ENCODE measurements at places on chromosomes 13 and 19. TPM values are rescaled to one million over a fixed set of nuclear protein-coding genes. Genes with fewer than 3 reads are reported as not detected.

DOCK9 gene
- total RNA-seq = 118 TPM

KASH5 gene
- 0.27 TPM for total RNA-seq

ZNF793 gene
- 29.5 TPM for total RNA-seq

SLC25A41 gene
- not detected for total RNA-seq

LRG1 gene
- total RNA-seq = 0.99 TPM

NCR1 gene
- not detected for total RNA-seq

PRR19 gene
- total RNA-seq = not detected

LCP1 gene
- total RNA-seq = 13.7 TPM

ZNF563 gene
- total RNA-seq = 10.9 TPM

LILRB4 gene
- 0.71 TPM for total RNA-seq

C19orf81 gene
- total RNA-seq = not detected

WDR88 gene
- total RNA-seq = not detected

TEX26 gene
- total RNA-seq = not detected

TNFSF9 gene
- total RNA-seq = 0.44 TPM

COL4A2 gene
- total RNA-seq = 391 TPM

ERCC1 gene
- 74.1 TPM for total RNA-seq

C1QTNF9 gene
- total RNA-seq = 0.38 TPM

CGB2 gene
- total RNA-seq = not detected

SYCN gene
- not detected for total RNA-seq

PTH2 gene
- not detected for total RNA-seq

THSD8 gene
- total RNA-seq = not detected

ACP4 gene
- total RNA-seq = not detected

GNG8 gene
- total RNA-seq = not detected

NLRP4 gene
- total RNA-seq = not detected

SOX1 gene
- 1.4 TPM for total RNA-seq

CA11 gene
- 6.4 TPM for total RNA-seq

MBD3 gene
- 82.3 TPM for total RNA-seq

CNMD gene
- 6.5 TPM for total RNA-seq

ZNF667 gene
- 19.7 TPM for total RNA-seq

ZNF554 gene
- total RNA-seq = 12.8 TPM

ATP4B gene
- not detected for total RNA-seq

DCLK1 gene
- total RNA-seq = 127 TPM

MADCAM1 gene
- total RNA-seq = 1.3 TPM

ZNF441 gene
- total RNA-seq = 36.7 TPM

TMPRSS9 gene
- total RNA-seq = 1.0 TPM

BRME1 gene
- 5.5 TPM for total RNA-seq

All from camera-type eye (tissue), 1 donor.